NCI-H524 (cell line): ENCODE measurements at places on chromosomes 6 and 20.

GRCh38 chr20:57220337-57221145, 45.9 kb downstream of the BMP7 start:
- no peak for DNase-seq

DNA sequence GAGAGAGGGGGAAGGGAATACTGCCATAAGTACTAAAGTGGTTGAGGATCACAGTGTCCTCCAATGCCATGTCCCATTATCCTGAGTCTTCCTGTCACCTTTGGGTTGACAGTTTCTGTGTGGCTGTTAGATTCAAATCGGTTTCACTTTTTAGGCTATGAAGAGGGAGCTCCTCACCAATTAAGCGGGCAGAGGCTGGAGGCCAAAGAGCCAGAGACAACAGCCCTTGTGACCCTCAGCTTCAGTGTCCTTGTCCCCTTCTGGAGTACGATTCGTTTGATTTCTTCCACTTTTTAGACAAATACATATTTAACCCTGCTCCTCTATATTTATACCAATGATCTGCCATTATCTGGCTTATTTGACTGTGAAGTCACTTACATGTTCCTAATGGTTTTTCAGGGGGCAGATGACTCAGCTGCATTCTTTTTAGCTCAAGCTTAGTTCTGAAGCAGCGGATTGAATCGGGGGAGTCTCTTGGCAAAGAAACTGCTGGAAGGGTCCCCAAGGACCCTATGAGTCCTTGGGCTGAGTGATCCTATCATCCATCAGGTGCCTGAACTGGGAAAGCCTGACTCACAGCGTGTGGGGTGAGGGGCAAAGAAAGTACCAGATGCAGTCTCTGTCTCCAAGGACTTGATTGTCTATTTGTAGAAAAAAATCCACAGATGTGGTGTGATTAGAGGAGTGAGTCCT, 18.2 kb downstream of the FERMT1 start:
- no peak for DNase-seq

- no peak for DNase-seq
These were observed 137.9 kb downstream of the PKHD1 start for GRCh38 chr6:51949526-51949925.

- no peak for DNase-seq
These were observed 556 bp upstream of the MROH8 start for GRCh38 chr20:37179683-37180524.

- DNase-seq: no peak
These were observed 274.7 kb downstream of the TFAP2A start for GRCh38 chr6:10140136-10140535.

GRCh38 chr6:56243518-56244070, 3.8 kb downstream of the COL21A1 start:
- no peak for DNase-seq

DNA sequence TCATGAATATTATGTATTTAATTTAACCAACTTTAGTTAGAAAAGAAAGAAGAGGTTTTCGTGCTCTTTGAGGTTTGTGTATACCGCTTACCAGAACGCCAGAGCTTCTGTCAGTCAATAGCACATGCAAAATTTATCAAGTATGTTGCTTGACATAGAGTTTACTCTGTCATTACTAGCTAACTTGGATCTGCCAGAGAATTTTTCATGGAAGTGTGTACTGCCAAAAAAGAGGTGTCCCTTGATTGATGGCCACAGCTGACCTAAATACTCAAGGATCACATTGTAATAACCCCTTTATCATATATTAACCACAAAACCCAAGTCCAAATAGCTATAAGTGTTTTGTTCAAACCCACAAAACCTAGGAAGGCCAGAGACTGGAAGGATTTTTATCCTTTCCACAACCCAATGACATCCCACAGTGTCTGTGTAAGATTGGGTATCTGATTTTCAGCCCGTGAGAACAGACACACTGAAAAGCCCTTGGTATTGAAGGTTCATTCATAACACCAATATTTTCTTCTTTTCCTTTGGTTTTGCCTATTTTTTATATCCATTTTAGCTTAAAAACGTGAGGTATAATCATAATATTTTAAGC, 194.0 kb upstream of the EYA4 start:
- DNase-seq: no peak

DNA sequence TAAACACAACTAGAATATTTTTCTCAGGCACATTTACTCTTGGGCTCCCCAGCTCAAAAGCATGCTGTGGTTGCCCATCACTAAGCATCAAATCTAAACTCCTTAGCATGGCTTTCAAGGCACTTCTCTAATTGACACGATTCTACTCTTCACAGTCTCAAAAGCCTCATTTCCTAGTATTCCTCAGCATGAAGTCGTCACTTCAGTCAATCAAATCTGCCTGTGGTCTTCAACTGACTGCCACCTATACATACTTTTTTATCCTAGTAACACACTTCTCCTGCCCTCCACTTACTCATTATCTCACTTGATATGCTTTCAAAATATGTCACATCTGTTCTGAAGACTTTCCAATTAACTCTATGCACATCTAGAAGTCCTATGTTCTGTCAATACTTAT, 110.3 kb downstream of the TBC1D32 start:
- DNase-seq: peak; percentile 14

DNA sequence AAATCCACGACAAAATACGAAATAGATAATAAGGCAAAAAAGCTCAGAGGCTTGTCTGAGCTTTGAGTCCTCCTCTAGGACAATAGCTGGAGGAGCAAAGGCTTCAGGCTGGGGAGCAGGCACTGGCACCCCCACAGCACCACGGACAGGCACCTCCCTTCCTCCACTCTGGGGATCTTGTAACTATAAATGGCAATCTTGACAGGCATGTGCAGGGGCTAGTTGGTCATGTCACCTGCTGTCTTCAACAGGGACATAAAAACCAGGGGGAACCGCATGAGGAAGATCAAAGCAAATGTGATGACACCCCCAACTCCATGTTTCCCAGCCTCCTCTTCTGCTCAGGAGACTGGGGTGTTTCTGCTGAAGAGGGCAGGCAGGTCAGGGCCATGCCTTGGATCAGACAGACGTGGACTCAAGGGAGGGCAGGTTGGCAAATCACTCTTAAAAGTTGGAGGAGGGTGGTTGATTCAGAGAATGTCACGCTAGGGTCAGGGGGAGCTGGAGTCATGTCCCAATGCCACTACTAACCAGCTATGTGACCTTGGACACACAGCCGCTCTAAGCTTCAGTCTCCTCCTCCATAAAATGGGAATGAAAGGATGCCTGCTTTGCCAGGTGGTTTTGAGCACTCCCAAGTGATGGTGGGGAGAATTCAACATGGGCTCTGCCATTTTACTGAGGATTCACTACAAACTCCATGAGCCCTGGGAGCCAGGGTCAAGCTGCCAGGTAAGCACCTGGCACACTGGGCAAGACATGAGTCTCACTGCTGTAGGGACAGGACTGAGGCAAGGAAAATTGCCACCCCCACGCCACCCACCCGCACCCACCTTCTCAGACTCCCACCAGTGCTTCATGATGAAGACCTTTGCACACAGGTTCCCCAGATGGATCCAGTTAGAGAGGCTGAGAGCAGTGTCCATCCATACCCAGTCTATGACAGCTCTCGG, 48.0 kb downstream of the NPEPL1 start:
- no peak for DNase-seq

DNA sequence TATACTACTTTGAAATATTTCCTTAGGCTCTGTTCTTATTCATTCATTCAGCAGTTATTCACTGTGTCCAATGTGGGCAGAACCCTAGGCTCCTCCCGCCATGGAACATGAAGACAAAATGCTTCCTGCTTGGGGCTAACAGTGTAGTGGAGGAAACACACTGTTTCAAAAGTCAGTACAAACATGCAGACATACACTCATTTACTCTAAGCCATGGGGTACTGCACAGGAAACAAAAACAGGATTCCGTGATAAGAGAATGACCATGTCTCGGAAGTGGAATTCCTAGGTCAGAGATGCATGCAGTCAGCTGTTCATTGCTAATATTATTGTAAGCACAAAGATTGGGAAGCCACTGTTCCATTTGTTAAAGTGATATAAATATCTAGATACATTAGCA, 18.4 kb upstream of the FAM209A start:
- no peak for DNase-seq

GRCh38 chr6:25065666-25066065, 129.9 kb upstream of the RIPOR2 start:
- DNase-seq: no peak

- peak; percentile 22 for DNase-seq
These were observed at the start of gene ADIG for GRCh38 chr20:38581013-38581412. ADIG (plus strand) TSS chr20:38581197; CDS start chr20:38581251, 54 bp downstream.

DNA sequence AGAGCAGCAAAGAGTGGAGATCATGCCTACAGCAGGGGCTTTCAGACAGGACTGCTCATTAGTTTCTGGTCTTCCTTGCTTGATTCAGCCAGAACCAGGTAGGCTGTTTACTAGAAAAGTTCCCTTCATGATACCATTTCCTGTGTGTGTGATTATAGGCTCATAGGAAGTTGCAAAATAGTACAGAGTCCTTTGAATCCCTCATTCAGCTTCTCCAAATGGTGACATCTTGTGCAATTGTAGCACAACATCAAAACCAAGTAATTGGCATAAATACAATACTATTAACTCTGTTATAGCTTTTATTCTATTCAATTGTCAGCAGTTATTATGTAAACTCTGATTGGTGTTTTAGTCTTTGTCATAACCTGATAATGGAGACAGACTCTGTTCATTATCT, 347.3 kb upstream of the CDH4 start:
- no peak for DNase-seq

DNA sequence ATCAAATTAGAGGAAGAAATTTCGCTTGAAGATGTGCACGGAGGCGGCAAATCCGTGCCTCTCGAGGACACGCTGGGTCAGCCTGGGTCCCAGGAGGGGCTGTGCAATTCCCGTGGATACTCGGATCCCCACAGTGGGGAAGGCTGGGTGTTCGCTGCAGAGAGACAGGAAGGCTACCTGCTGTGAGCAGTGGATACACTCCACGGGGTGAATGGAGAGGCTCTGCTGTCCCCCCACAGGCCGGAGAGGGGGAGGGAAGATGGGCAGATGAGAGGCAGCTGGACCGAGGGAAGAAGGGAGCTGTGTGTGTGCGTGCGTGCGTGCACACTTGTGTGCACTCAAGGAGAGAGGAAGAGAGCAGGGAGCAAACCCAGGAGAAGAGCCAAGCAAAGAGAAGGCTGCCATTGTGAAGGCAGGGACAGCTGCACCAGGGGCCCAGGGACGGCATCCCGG, 57.3 kb downstream of the SULF2 start:
- no peak for DNase-seq

GRCh38 chr6:132330759-132331158, 70.5 kb downstream of the MOXD1 start:
- DNase-seq: no peak

DNA sequence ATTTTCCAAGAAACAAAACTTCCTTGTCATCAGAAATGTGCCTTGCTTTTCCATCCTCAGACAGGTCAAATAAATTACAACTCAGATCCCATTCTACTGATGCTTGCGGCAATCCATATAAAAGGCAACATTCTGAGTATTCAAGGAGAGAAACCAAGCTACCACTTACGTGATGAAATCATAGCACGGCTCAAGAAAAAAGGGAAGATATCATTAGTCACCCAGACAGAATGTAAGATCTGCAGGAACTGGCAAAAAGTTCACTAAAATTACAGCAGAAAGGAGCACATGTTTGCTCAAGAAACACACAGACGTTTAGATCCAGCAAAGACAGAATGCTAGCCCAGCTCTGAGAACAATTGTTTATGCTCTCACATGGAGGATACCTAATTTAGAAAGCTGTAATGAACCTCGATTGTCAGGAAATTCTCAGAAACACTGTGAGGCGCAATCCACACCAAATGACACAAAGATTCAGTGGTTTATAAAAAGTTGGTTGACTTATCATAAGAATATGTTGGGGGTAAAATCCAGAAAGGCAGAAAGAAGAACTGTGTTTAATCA, 304.2 kb downstream of the ADGRG6 start:
- DNase-seq: no peak

- DNase-seq: no peak
These were observed 26.4 kb upstream of the PTGIS start for GRCh38 chr20:49594143-49594930.

- no peak for DNase-seq
These were observed 102.7 kb downstream of the SLC23A2 start for GRCh38 chr20:4898282-4899244.

DNA sequence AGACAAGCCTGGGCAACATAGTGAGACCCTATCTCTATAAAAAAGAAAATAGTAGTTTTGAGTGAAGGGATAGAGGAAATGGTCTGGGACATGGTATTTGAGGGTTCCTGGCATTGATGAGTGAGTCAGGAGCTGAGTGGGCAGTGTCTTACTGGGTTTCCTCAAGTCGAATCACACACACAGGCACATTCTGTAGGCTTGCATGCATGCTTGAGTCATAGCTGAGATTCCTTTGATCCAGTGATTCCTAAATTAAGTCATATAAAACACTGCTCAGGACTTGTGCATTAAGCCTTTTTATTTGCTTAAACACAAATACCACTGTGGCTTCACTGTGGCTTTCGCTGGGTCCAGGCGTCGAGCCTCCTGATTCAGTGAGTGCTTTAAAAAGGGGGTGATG, 71.8 kb upstream of the TMEM181 start:
- DNase-seq: no peak

DNA sequence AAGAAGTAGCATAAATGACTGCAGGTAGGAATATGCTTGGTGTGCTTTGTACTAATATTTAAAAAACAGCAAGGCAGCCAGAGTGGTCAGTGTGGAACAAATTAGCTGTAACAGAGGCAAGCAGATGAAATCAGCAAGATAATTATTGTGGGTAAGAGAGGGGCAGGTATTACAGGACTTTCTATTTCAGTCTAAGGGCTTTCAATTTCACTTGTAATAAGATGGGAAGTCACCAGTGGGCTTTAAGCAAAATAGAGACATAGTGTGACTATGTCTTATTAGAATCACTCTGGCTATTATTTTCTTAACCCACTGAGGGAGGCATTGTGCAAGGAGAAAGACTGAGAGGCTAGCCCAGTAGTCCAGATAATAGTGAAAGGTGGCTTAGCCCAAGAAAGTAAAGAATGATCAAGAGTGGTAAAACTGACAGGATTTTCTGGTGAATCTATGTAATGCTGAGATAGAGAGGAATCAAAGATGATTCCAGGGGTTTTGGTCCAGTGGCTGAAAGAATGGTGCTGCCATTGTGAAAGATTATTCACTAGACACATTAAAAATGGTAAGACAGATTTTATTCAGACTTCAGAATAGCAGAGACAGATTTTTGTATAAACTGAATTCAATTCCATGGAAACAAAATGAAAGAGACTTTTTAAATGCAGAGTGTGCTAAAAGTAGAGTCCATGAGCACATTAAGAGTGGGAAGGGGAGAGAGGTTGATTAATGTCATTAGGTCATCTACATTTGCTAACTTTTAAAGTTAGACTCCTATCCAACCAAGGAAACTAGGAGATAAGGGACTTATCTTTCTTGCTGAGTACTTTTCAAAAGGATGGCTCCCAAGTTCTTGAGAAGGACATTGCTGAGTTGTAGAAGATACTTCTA, 1136.0 kb downstream of the HACE1 start:
- DNase-seq: no peak

- DNase-seq: no peak
These were observed 4.5 kb downstream of the TEAD3 start for GRCh38 chr6:35492258-35492973.

- DNase-seq: peak; percentile 58
These were observed 112.8 kb downstream of the LINC00237 start for GRCh38 chr20:20993372-20993771.
